ENCODE measurements at places on chromosomes 16 and 17.

DNA sequence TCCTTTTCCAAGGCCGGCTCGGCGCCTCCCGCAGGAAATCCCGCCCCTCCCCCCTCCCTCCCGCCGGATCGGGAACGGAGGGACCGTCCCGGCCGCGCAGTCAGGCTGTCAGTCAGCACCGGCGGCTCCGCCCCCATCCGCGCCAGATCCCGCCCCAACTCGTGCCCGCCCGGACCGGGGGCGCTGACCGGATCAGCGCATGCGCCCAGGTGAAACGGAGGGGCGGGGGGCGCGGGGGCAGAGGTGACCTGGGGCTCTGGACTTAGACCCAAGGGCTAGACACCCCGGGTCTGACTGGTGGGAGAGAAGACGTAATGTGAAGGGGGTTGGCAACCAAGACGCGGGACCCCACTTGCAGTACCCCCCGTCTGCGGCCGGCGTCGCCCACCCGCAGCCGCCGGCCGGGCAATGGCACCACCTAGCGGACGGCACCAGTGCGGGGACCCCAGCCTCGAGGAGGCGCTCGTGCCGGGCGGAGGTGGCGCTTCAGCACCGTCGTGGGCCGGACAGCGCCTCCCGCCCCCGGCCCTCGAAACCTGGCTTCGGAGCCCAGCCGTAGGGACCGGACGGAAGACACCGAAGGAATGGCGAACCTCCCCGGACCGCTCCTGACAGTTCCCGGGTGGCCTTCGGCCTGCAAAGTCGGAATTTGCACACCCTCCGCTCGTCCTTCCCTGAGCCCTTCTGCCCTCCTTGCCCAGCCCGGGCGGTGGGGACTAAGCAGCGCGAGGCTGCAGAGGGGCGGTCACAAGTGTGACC lies at the start of gene CASKIN2:
CASKIN2 (minus strand) TSS at position 42 of the 759 bp plus-strand sequence. CDS start 1,733 bp downstream, outside the sequence.
- DNase-seq, result peak; percentile 39

DNA sequence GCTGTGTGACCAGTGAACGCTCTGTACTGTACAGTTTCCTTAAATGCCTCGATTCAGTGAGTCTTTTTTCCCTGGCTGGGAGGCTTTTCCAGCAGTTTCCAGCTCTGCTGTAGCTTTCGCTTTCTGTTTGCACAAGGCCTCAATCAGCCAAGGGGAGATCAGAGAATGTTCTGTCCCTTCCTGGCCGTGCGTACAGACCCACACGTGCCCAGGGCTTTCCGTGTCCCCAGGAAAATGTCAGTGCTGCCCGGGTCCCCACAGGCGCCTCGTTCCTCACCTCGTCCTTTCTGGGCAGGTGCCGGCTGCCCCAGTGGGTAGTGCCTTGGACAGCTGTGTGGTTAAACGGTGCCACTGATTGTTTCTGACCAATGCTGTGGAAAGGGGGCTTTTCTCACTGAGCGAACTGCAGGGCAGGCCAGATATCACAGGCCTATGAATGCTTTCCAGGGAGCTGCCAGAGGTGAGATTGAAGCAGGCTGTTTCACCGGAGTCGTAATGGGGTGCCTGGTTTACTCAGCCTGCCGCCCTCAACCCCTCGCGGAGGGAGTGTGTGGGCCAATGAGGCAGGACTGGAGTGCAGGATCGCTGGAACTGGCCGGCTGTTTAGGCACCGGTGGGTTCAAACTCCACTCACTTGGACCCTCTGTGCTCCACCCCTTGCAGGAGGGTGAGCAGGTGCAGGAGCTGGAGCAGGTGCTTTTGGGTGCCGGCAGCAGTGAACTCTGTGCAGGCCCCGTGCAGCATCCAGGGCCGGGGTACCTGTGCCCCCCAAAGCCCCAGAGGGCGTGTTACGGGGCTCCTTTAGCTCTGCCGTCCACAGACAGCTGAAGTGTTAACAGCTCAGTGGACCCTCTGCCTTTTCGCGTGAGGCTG lies 44.4 kb downstream of the ZNF778 start:
- DNase-seq, result no peak

DNA sequence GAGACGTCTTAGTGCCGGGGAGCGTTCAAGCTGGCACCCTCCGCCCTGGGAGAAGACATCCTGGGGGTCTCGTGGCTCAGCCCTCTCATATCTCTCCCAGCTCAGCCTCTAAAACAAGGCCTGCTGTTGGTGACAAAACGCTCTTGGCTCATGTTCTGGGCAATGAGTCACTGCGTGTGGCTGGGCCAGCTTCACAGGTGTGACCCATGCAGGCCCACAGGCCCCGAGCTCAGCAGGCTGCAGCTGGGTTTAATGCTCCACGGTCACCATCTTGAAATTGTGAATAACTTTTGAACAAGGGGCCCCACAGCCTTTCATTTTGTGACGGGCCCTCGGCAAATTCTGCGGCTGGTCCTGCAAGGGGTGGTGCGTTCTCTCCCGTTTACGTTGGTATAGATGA lies 22.4 kb downstream of the GAA start:
- DNase-seq, result no peak

GRCh38 chr17:82215972-82216300 lies 3.3 kb upstream of the CCDC57 start:
- no peak for DNase-seq

GRCh38 chr16:20363191-20363590 lies 10.7 kb upstream of the UMOD start:
- no peak for DNase-seq

All from stimulated activated CD4-positive, alpha-beta T cell treated with anti-CD3 and anti-CD28 coated beads, Interleukin-1b, Interleukin-23, amount 100 ng/mL, for 1 hour (primary cell).